Stimulated activated CD8-positive, alpha-beta memory T cell treated with anti-CD3 and anti-CD28 coated beads, Interleukin-12 subunit alpha, Interleukin-12 subunit beta, amount 100 ng/mL, for 4 hours (primary cell): ENCODE measurements at places on chromosomes 1 and 21.
A peak's percentile ranks its signal among the peaks of the same experiment; 100 is the strongest.

DNA sequence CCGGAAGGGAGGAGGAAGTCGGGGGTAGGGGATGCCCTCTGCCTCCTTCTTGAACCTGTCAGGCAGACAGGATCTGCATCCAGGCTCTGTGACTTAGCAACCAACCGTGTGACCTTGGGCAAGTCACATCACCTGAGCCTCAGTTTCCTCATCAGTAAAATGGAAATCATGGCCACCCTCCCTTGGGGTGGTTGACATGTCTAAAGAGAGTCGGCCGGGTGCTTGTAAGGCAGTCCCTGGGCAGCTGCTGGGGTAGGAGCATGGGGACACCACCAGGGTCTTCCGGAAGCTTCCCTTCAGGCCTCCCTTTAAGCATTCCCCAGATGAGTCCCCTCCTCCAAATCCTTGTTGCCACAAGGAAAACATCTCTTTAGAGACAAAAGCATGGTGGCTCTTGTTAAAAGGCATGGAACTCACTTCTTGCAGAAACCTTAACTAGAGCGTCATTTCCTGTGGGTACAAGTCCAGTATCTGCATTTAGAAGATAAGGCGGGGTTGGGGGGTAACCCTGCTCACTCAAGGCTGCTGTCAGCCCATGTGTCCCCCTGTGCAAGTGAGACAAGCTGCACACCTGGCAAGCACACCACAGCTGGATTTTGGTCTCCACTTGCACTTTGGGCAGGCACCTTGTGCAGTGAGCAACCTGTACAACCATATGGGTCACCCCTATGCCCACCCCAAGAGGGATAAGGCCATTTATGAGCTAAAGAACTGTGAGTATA lies 10.4 kb downstream of the CLCNKB start:
- no peak for DNase-seq

DNA sequence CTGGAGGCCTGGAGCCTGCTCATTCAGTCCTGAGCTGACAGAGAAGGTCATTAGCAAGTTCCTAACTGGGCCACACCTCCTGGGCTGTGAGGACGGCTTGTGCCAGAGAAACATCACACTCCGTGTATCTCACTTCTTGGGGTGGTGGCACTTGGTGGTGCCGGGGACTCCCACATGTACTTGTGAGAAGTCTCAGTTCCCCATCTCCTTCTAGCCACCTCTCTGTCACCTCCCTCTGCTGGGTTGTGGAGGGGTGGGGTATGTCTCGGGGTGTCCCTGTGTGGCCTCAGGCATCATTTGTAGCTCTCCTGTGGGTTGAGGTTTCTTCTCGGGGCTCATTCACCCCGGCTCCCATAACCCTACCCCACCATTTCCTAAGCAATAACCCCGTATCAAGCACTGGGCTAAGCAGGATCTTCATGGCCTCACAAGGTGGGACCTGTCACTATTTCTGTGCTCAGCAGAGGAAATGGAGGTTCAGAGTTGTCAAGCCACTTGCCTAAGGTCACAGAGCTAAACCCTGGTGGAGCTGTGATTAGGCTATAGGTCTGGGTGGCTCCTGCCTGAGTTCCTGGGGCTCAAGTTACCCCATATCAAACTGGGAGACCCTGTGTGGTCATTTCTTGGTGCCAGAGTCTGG lies 62.5 kb downstream of the UBIAD1 start:
- no peak for DNase-seq

DNA sequence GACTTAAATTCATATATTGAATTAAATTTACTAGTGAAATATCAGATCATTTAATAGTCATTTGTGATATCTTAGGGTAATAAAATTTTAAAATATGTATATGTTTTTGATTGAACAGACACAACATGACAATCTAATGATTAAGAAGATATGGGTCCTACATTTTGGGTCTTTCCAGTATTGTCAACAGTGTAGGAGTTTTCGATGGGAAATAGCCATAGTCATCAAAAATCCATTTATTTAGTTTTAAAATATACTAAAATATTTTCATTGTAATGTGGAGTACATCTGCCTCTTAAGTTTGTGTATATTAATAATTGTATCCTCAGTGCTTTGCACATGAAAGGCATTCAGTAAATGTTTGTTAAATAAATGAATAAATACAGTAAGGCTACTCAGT lies 14.0 kb downstream of the TRMT13 start:
- DNase-seq = no peak

- DNase-seq = no peak
Measured at GRCh38 chr1:243628476-243628907, 221.6 kb downstream of the AKT3 start.

GRCh38 chr21:45880097-45881068 lies 101.2 kb upstream of the COL6A1 start:
- DNase-seq = peak; percentile 22

- DNase-seq = no peak
Measured at GRCh38 chr1:51697166-51697565, 80.3 kb downstream of the OSBPL9 start.

GRCh38 chr1:31762726-31763670 lies 1.1 kb downstream of the ADGRB2 start:
- DNase-seq = peak; percentile 45

GRCh38 chr1:153431002-153431401 lies 14.7 kb downstream of the S100A7A start:
- DNase-seq = no peak

GRCh38 chr1:26067432-26067911 lies at the start of gene TRIM63:
Gene TRIM63 (minus strand): TSS chr1:26067630. CDS start chr1:26067494, 136 bp downstream.
- DNase-seq = no peak

DNA sequence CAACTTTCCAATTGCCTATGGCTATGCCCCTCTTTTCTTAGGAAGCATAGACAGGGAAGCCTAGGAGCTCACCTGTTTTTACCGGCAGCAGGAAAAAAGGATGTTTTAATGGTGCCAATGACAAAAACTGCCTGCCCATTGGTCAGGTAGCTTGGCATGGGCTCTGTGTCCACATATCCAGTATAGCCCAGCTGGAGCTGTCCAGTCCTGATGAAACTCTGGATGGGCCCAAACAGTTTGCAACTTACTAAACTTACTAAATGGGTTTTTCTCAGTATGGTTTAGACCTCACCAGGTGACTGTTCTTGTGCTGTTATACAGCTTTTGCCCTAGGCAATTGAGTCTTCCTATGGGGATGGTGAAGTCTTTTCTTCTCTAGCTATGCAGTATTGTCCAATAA lies 711.2 kb downstream of the AMY1C start:
- DNase-seq = no peak

DNA sequence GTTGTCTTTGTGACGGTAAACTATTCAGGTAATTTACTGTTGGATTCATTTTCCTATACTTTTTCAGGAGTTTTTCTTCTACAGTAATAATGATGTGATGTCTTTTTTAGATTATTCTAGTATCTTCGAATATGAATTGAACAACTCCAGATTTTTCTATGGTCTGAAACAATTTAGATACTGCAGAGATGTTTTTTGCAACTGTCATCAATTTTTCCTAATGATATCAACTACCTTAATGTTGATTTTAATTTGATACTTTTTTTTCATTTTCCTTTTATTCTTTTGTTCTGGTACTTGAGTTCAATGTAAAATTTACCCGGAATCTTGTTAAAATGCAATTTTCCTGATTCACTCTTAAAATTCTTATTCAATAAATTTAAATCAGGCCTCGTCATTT lies 110.4 kb downstream of the KCNT2 start:
- no peak for DNase-seq

- no peak for DNase-seq
Measured at GRCh38 chr1:7097938-7098592, 312.8 kb downstream of the CAMTA1 start.

DNA sequence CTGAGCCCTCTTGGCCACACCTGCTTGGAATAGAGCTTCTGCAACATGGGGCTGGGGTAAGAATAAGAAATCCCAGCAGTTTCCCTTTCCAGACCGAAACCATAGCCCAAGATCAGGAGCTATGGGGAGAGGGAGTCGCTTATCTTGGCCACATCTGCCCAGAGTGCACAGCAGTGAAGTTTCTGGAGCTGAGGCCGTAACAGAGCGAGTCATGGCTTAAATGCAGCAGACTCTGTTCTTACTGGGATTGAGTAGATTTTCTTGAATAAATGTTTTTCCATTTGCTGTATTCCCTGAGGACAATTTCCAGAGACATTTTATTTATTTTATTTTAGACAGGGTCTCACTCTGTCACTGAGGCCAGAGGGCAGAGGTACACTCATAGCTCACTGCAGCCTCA lies 33.5 kb downstream of the CFAP57 start:
- no peak for DNase-seq

DNA sequence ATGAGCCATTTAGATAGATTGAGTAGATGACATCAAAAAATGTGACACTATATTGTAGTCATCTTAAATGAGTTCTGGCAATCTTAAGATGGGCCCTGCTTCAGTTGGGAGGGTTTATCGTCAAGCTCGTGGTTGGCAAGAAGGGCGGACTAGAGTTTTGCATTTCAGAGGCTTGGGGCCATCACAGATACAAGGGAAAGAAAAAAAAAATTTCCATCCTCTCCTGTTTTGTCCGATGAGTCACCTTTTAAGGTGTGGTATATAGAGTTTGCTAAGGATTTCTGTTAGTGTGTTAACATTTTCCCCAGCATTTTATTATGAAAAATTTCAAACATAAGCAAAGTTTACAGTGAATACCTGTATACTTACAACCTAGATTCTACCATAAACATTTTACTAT lies 31.8 kb upstream of the KCNQ4 start:
- no peak for DNase-seq

DNA sequence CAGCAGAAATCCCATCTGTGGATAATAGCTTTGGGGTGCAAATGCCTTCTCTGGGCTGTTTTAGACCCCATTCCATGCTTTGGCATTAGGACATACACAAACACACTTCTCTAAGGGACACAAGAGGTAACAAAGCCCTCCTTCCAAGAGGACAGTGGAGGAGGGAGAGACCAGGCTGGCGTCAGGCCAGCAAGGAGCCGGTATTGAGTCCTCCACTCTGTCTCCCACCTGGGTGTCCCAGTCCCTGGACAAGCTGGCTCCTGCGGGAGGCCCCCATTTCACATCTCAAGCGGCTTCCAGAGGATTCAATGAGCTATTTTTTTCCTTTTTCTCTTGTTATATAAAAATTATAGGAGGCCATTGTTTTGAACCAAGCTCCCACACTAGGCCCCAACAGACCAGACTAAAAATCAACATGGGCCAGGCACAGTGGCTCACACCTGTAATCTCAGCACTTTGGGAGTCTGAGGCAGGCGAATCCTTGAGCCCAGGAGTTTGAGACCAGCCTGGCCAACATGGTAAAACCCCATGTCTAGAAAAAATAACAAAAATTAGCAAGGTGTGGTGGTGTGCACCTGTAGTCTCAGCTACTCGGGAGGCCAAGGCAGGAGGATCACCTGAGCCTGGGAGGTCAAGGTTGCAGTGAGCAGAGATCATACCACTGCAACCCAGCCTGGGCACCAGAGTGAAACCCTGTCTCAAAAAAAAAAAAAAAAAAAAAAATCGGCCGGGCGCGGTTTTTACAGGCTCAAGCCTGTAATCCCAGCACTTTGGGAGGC lies 142.9 kb downstream of the TOMM20 start:
- DNase-seq = no peak

- DNase-seq = no peak
Measured at GRCh38 chr1:96596226-96596922, 125.2 kb upstream of the PTBP2 start.

DNA sequence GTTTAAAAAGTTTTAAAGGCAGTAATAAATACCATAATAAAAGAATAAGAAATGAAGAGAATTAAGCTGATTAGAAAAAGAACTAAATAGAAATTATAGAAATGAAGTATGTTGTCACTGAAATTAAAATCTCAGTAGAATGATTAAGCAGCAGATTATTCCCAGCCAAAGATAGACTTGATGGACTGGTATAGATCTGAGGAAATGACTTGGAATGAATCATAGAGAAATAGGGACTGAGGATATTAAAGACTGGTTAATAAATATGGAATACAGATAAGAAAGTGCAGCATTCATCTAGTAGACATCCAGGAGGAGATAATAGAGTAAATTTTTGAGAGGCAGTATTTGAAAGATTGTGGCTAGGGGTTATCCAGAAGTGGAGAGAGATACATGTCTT lies 28.7 kb downstream of the MARK1 start:
- DNase-seq = no peak

DNA sequence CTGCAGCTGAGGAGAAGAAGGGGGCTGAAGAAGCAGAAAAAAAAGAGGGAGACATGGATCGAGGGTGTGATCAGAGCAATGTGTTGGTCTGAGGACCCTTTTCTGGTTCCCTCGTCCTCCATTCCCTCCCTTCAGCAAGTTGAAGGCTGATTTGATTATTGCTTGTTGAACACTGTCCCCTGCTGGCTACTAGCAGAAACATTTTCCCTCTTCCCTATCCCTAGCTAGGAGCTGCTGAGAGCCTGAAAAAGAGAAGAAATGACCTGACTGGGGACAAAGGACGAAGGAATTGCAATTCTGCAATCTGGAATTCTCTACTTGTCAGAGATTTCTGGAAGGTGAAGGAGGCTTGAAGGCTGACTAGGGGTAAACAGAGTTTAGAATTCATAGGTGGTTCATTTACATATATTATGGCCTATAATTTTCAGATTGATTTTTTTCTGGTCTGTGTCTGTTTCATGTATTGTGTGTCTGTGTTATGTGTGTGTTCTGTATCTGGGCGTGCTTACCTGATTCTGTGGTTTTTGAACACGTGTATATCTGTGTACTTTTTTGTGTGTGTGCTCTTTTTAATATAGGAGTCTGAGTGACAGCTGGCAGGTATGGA lies 9.8 kb downstream of the NHLH1 start:
- DNase-seq = no peak

DNA sequence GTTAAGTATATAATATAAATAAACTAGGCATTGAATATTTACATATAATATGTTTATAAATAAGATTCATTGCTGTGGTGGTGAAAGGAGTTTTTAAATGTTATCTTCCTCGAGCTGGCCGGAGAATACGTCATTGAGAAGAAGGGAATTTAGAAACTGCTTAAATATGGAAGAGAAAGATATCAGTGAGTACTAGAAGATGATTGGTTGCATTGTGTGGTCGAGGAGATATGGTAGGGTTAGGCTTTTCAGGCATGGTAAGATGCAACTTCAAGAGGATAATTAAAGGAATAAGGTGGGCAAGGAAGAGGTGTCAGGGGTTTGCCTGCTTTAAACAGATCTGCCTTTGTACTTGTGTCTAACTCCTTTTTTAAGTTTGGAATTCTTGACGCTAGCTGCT lies 73.5 kb downstream of the RPS6KC1 start:
- no peak for DNase-seq

- no peak for DNase-seq
Measured at GRCh38 chr21:35017256-35017655, 31.8 kb downstream of the RUNX1 start.
